Eye (tissue), 1 donor: ENCODE measurements at places on chromosomes 1 and 21.

GRCh38 chr1:38815903-38816627 is 43.5 kb downstream of the RRAGC start:
- DNase-seq = peak; percentile 73

DNA sequence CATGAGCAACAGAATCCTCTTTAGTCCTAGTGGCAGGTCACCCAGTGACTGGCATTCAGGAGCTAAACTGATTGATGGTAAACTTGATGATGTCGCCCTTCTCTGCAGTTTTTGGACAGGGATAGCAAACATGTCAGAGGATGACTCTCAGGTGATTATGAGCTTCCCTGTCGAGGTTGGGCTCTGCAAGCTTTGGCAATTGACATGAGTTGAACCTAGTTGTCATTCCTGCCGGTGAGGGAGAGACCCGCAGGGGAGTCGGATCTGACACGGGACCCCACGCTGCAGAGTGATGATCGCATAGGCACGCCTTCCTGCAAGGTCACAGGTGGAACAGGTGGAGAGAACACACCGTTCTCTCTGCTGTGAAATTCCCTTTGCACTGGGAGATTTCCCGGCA is 438.0 kb upstream of the VAMP3 start:
- no peak for DNase-seq

DNA sequence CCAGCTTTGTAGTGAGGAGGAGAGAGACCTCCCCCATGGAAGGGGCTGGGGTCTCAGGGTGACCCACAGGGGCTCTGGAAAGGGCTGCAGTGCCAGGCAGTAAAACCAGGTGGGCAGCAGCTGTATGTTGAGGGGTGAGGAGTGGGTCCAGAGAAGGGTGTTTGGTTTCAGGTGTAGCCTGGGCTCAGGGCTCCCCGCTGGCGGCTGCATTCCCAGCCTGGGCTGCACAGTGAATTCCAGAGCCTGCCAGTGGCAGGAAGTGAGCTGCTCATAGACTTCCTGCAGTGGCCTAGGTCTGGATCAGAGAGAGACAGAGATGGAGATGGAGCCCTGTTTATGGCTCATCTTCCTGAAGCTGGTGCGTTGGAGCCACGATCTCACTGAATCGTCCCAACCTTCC is 356.4 kb downstream of the PTPRU start:
- no peak for DNase-seq

DNA sequence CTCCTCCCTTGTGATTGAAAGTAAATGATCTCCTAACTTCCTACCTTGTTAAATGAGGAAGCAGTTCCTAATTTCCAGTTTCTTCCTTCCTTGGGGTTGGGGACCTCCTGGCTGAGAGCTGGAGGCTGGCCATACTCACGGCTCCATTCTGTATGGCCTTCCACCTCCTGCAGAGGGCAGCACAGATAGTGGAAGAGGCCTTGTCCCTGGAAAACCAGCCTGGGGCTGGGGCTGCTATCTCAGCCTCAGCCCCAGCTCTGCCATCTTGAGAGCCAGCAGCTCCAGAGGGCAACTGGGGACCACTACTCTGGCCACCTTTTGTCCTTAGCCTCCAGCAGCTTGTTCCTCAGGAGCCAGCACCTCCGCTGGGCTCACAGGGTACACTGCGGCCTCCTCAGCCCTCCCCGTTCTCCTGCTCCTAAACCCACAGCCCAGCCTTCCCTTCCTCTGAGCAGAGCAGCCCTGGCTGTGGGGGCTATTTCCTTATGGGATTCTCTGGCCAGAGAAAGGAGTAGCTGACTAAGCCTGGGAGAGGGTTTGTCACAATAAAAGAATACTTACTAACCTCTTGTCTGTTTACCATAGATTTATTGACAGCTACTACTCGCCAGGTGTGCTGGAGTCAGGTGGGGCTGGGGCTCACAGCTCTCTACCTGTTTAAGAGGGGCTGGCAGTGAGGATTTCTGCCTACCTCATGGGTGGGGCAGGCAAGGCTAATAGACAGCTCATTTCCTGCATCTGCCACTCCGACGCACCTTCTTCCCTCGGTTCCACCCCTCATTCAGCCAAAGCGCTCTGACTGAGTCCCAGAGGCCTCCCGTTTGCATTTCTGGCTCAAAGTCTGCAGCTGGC is 6.3 kb downstream of the TMEM234 start:
- DNase-seq = peak; percentile 82

DNA sequence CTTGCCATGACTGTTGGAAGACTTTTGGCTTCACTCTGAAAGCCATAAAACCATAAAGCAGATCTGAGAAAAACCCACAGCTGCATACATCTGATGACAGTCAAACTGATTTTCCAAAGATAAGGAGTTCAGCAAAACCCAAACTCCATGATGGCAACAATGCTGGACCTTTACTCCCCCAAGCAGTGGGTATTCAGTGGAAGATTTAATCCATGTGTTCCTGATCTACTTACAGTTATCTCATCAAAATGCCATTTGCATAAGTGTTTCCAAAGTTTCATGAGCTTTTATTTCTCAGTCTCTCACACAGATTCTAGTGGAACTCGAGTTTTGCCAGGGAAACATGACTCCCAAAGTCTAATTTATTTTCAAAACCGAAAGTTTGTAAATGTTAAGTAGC is 184.9 kb downstream of the ZC3H11B start:
- no peak for DNase-seq

- DNase-seq = no peak
Measured at GRCh38 chr1:221302810-221303209, 423.6 kb downstream of the HLX start.

- DNase-seq = peak; percentile 7
Measured at GRCh38 chr1:214106375-214106774, 118.6 kb downstream of the PROX1 start.

- no peak for DNase-seq
Measured at GRCh38 chr1:91856996-91857395, 29.0 kb downstream of the TGFBR3 start.

- no peak for DNase-seq
Measured at GRCh38 chr1:230201445-230201844, 134.4 kb downstream of the GALNT2 start.

- no peak for DNase-seq
Measured at GRCh38 chr21:41438425-41439113, 12.5 kb downstream of the MX1 start.

GRCh38 chr1:236835491-236835890 is 40.4 kb downstream of the MTR start:
- DNase-seq = no peak

DNA sequence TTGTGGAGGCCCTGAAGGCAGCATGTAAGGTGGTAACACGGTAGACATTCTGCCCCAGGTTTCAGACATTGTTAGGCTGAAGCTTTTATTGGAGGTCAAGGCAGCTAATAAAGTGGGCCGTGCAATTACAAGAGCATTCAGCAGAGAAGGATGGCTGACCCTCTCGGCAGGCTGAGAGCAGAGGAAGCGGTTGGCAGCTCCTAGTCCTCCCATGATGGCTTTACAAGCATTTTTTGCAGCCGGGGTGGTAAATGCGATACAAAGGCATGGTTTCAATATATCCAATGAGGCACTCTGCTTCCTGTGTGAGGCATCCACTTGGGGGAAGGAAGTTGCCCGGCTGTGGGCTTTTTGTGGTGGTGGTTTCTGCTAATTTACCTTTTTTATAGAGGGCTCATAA is 14.6 kb downstream of the KIF26B start:
- no peak for DNase-seq

DNA sequence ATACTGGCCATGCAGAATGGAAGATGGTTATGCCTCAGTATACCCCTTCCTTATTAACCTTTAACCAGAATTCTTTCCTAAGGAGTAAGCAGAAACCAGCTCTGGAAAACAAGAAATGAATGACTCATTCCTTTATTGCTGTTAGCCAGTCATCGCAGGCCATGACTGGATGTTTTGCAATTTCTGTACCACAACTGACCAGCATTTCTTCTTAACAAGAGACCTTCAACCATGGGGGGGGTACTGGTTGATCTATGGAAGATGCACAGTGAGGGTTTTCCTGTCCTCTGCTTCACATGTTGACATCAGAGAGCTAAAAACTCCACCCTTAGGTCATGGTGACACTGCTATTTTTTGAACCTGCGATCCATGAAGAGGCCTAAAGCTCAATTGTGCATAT is 28.0 kb upstream of the RNF2 start:
- no peak for DNase-seq

- DNase-seq = no peak
Measured at GRCh38 chr1:225879521-225880221, 2.5 kb downstream of the TMEM63A start.

DNA sequence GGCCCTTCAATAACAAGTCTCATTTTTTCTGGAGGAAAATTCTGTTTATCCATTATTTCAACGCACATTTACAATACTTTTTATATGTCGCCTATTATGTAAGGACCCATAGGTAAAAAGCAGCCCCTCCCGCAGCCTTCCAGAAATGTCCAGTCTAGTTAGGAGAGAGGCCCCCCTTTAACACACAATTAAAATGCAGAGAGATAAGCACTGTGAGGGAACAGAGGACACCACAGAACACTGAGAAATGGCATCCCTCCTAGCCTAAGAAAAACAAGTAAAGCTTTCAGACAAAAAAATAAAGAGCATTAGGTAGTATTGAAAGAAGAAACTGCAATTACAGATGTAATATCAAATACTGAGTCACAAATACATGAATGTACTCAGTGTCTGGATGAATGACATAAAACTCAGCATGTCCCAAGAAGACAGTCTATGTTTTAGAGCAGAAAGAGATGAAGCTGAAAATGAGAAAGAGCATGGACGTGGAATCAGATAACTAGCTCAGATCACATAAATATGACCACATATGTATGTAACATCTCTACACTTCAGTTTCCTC is 62.9 kb downstream of the DAB1 start:
- DNase-seq = no peak

GRCh38 chr1:48652334-48652733 is 124.4 kb downstream of the BEND5 start:
- DNase-seq = no peak

- no peak for DNase-seq
Measured at GRCh38 chr1:38833146-38833545, 26.4 kb downstream of the RRAGC start.

GRCh38 chr1:5645929-5646328 is 346.3 kb downstream of the NPHP4 start:
- DNase-seq = no peak

- DNase-seq = no peak
Measured at GRCh38 chr21:43936247-43936967, 71.4 kb downstream of the AGPAT3 start.

DNA sequence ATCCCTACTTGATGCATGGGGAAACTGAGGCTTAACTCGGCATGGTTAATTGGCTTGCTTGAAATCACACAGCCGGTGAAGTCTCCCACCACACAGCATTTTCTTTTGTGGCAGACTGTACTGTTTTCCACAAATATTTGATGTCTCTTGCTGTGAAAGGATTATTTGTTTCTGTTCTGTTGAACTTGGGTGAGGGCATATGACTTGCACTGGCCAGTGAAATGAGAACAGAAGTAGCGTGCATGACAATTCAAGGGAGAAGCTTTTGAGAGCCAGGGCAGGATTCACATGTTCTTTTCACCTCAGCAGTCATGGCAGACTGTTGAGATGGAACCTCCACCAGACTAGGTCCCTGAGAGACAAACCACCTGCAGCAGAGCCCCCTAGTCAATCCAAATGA is 11.7 kb upstream of the AK2 start:
- no peak for DNase-seq

- DNase-seq = no peak
Measured at GRCh38 chr1:169874229-169874628, 19.5 kb downstream of the SCYL3 start.

- DNase-seq = no peak
Measured at GRCh38 chr1:171940368-171940767, 99.1 kb downstream of the DNM3 start.

DNA sequence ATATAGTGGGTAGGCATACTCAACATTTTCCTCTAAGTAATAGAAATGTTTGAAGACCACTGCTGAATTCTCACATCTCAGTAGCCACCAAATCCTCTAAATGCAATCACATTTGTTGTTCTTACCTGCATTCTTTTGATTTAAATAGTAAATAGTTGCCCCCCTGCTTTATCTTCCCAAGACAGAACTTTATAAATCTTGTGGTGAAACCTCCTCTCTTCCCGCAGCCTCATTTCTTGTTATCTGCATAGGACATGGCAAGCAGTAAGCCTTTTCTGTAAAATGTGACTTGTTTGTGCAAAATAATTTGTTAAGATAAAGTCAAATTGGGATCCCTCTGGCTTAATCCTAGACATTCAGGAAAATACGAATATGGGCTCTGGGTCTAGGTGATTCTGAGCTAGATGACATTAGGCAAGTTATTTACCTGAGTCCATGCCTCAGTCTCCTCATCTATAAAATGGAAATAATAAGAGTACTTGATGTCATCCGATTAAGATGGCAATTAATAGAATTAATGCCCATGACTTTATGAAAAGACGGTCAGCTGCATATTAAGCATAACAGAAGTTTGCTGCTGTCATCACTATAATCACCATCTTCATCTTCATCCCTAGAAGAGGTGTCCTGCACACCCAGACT is 77.7 kb downstream of the LRRC8C start:
- no peak for DNase-seq

- DNase-seq = peak; percentile 3
Measured at GRCh38 chr1:199041173-199041914, 402.5 kb downstream of the PTPRC start.

DNA sequence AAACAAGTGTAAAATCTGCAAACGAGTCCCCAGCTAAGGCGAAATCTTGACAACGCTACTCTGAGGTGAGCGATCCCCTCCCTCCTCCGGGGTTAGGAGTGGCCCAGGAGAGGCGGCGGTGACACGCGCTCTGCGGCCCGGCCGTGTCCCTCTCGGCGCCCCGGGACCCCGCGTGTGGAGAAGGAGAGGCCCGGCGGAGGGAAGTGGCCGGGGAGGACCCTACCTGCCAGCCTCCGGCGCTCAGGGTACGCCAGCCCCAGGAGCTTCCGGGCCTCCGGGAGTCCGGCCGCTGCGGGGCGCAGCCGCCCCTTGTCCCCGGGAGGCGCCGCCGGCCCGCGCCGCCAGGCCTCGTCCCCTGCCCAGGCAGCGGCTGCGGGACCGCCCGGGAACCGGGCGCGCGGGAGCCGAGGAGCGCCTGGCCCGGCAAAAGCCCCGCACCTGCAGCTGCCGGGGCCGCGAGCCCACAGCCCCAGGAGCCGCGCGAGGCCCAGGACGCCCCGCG is 543 bp downstream of the ABCB10 start:
- DNase-seq = peak; percentile 69

DNA sequence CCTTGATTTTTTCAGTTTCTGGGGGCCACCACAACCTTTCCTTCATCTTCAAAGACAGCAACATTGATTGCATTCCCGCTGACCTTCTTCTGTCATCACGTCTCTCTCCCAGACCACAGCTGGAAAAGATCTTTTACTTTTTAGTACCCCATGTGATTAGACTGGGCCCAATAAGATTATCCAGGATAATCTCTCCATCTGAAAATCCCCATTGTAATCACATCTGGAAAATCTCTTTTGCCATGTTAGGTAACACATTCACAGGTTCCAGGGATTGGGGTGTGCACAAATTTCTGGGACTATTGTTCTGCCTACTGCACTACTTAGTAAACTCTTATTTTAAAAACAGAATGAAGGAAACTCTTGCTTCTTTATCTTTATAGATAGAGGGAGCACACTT is 47.1 kb upstream of the INSL5 start:
- no peak for DNase-seq
